Activated CD4-positive, alpha-beta T cell treated with anti-CD3 and anti-CD28 coated beads, Interleukin-2, Interleukin-6, amounts not matched to agents 100 ng/mL and 50 ng/mL, durations not matched to agents 16 hours and 8 hours (primary cell): ENCODE measurements at places on chromosomes 2 and 18.
A peak's percentile ranks its signal among the peaks of the same experiment; 100 is the strongest.

DNA sequence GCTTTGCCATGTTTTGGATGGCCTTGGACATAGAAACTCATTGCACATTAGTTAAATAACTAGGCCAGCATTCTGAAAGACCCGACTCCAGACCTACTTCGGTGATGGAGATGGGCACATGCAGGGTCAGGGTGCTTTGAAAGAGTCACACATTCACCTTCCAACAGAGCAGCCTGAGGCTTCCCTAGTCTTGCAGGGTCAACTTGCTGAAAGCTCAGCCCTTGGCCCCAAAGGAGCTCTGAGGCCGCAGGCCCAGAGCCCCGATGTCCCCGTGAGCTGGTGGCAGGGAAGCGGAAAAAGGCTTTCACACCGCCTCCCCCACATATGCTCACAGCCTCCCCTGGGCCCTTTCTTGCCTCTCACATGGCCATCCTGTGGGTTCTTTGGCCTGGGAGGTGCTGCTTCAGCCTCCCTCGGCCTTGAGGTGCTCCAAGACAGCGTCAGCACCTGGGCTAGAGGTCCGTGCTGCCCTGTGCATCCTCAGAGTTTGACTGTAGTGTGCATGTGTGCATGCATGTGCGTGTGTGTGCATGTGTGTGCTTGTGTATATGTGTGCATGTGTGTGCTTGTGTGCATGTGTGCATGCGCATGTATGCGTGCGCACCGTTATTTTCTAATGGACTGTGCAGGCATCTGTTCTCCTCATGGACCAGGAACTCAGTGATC, 21.6 kb downstream of the LDLRAD4 start:
- no peak for DNase-seq

DNA sequence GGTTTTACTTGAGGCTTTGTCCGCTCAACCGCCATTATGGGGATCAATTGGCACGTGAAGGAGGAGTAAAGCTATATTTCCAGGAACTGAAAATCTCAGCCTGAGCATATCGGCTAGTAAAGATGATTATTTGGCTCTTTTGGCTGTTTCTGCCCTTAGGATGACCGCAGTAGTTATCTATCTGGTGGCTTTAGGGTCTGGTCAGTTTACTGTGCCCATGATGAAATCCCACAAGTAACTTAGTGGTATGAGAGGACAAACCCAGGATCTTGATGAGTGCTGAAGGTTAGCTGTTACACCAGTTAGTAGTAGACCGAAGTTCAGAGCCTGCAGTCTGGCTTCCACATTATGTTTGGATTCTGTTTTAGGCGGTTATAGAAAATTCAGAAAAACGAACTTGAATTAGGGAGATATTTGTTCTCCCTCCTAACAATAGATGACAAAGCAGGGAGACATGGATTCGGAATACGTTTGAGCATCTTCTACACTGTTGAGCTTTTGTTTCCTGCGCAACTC, 1.2 kb downstream of the MAT2A start:
- peak; percentile 37 for DNase-seq

GRCh38 chr2:163264341-163264740, 425.8 kb upstream of the KCNH7 start:
- DNase-seq: no peak

DNA sequence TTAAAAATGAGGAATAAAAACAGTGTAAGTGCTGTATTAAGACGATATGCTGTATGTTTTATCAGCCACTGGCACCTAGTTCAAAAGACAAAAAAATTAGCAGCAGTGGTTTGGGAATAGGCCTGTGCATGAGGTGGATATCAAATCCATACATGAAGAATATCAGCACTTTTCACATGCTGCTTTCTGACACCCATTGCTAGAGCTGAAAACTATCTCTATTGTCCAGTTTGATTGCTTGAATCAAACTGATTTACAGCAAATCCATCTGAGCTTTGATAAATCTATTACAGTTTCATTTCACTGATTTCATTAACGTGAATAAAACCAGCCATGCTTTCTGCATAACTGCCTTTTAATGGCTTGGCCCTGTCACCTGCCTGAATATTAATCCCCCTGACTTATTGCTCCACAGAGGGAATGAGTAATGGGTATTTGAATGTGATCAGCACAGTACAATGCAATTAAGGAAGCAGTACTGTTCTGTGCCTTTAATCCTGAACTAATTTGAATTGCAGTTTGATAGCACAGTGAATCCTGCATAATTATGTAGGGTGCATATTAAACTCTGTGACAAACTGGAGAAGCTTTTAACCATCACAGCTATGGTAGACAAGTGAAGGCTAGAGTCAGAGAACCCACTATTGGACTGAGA, 154.0 kb downstream of the GPD2 start:
- DNase-seq: no peak

DNA sequence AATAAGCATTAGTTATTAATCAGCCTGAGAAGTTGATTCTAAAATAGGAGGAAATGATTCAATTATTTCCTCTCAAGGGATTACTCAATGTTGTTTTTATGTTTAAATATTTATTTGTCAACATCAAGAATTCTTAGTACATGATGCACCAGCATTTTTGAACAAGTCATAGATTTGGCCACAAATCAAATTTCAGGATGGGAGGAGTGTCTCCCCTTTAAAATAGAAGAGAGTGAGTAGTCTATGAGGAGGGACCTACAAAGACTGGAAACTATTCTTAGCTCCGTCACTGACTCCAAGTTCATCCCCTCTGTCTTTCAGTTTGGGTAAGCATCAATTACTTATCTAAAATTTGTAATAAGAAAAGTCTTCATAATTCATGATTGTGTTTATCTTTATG, 18.6 kb upstream of the IL18R1 start:
- no peak for DNase-seq

DNA sequence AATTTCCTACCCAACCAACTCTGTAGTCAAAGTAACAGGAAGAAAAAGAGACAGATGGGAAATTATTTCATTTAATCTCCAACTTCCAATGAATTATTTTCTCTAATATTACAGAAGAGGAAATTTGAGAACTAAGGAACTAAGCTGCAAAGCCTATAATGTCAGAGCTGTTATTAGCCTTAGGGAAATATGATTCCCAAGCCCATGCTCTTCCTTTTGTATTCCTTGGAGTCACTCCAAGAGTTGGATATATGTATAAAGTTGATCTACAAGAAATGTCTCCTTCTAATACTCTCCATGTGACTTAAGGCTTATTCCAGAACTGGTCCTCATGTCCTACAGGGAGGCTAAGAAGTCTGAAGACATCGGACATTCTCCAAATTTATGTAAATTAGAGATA, 31.6 kb upstream of the VWC2L start:
- DNase-seq: no peak

GRCh38 chr18:45449418-45450227, 165.7 kb upstream of the SLC14A2 start:
- DNase-seq: no peak

- DNase-seq: no peak
Measured at GRCh38 chr2:183998041-183998796, 600.1 kb upstream of the ZNF804A start.

DNA sequence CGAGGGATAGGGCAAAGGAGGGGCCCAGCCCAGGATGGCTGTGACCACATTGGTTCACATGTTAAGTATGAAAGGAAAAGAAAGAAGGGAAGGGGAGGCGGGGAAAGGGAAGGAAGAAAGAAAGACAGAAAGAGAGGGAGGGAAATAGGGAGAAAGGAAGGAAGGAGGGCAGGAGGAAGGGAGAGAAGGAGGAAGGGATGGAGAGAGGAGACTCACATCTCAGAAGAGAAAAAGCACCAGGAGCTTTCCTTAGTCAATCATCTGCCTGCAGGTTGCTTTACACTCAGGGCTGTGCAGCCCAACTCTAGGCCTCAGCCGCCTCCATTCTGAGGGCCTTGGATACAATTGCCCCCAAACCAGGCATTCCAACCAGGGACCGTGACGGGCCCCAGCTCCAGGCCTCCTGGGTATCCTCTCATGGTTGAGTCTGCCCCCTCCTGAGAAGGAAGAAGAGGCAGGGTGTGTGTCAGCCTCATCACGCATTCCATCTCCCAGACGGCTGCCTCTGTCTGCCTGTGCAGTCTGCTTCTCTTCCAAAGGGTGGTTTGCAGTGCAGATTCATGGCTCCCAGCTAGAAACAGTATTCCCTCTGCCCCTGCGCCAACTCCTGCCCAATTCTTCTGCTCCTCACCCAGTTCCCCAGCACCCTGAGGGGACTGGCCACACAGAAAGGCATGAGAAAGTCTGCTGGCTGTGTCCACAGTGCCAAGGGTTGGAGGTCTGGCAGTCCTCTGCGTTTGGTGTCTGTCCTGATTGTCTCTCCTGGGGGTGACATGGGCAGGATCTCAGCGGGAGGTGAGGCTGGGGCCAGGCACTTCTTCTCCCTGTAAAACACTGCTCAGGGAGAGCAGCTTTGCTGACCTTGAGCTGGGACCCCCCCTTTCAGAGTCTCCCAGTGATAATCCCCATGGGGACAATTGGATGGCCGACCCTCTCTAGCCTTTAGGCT, 163.3 kb downstream of the SMAD7 start:
- DNase-seq: no peak

- no peak for DNase-seq
Measured at GRCh38 chr18:8260319-8260718, 348.9 kb upstream of the RAB12 start.

- DNase-seq: no peak
Measured at GRCh38 chr2:38079116-38080052, 3.4 kb upstream of the CYP1B1 start.

DNA sequence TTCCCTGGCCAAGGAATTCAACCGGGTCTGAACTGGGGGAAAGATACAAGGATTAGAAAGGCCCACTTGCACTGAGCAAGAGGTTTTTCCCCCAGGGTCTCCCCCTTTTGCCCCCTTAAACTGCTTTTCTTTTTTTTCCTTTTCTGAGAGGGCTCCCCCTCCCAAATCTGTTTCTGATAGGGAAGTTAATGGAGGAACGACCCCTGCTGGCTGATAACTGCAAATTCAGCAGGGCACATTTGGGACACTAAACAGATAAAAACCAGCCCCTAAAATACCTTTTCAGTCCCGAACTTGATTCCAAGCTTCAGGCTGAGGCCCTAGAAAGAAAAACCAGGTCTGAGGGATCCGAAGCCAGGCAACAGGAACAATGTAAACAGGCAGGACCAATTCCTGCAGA, 1012.4 kb upstream of the CRIM1 start:
- DNase-seq: no peak

- DNase-seq: peak; percentile 91
Measured at GRCh38 chr18:3448838-3449511, 997 bp upstream of the TGIF1 start.

GRCh38 chr2:168992026-168992425, 39.1 kb downstream of the ABCB11 start:
- no peak for DNase-seq

DNA sequence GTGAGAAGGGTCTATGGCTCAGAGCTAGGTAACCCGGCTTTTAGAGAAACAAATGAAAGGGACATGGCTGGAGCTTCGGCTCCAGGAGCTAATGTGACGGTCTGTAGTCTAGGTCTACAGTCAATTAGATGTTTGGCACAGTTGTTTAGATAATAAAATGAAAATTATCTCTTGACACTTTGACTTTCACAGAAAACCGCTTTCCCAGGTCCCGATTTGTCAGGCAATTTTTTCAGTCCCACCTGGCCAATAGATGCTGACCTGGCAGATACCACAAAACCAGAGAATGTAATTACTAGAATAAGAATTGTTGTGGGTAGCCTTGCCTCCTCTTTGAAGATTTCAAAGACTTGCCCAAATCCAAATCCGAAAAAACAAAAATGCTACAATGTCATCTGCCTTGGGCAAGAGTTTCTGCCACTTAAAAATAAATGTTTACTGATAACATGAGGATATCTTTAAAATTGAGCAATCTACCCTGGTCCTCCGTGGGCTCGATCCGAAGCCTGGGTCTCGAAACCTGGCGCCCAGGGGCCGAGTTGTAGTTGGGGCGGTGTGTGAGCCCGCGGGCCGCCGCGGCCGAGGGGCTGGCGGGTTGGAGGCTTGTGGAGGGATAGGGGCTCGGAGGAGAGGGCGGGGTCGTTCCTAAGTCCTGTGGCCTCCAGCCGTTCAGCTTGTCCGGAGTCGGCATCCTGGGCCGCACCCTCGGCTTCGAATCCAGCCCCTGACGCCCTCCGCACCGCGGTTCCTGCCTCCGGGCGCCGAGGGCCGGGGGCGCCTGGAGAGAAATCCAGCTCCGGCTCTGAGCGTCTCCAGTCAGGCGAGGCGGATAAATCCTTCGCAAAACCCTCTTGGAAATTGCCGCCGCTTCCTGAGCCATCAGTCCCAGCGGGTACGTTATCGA, 2.3 kb downstream of the EMX1 start:
- DNase-seq: no peak

- peak; percentile 40 for DNase-seq
Measured at GRCh38 chr18:45839414-45840395, 14.2 kb downstream of the SIGLEC15 start.

DNA sequence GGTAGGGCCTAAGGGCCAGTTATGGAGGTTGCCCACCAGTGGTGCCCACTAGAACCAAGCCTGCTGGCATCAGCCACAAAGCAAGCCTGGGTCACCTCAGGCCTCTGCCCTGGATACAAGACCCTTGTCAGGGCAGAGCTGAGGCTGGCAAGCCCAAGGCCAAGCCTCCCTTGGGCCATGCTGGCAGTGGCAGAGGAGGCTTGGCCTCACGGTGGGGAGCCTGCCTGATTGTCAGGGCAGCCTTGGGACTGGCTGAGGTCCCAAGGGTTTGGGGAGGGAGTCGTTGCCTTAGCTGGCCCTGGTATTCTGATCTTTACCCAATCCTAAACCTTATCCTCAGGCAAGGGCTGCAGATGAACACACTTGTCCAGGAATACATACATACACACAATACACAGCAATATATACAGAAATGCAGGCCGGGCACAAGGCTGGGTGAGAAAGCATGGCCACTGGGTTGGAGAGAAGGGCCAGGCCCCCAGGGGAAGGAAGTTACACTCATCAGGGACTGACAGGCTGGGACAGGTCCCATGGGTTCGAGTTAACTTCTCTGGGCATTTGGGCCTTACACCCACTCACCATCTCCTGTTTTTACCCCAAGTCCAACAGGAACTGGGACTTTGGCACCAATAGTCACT, 21.0 kb downstream of the CCT7 start:
- DNase-seq: no peak

DNA sequence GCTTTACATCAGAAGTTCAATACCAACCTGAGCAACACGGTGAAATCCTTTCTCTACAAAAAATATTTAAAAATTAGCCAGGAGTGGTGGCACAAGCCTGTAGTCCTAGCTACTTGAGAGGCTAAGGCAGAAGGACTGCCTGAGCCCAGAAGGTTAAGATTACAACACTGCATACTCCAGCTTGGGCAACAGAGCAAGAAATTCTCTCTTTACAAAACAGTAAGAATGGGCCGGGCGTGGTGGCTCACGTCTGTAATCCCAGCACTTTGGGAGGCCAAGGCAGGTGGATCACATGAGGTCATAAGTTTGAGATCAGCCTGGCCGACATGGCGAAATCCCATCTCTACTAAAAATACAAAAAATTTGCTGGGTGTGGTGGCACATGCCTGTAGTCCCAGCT, 113.2 kb downstream of the USP34 start:
- DNase-seq: no peak

DNA sequence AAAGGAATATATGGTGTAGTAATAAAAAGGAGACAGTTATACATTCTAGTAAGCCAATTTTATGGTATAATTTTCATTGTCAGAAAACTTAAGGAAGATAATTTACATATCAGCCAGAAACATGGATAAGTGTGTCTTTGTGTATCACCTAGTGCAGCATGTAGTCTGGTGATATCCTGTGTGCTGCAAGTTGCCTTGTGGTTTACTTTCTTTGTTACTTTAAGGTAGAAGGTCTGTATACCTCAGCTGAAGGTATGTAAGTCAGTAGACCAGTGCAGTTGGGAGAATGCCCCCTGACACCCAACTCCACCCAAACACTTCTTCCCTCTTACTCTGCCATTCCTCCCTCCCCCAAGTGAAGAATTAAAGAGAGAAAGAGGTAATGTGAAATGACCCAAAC, 11.0 kb downstream of the GORASP2 start:
- no peak for DNase-seq

- no peak for DNase-seq
Measured at GRCh38 chr2:67865917-67866316, 196.9 kb downstream of the C1D start.
